ENCODE measurements at places on chromosomes 3 and 15.

DNA sequence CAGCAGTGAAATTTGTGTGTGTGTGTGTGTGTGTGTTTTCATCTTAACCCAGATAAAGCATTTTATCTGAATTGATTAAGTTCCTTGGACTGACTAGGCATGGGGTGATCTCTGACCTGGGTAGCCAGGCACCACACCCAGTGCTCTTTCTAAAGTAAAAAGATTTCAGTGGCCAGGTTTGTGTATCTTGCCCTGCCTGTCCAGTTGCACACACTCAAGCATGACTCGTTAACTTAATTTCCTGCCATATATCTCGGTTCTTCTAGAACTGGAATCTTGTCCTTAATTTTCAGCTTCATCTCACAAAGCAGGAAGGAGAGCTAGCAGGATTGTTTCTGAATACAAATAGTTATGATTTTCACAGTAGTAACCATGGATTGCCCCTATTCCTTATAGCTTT, 17.0 kb downstream of the TM4SF18 start:
- no peak for DNase-seq

DNA sequence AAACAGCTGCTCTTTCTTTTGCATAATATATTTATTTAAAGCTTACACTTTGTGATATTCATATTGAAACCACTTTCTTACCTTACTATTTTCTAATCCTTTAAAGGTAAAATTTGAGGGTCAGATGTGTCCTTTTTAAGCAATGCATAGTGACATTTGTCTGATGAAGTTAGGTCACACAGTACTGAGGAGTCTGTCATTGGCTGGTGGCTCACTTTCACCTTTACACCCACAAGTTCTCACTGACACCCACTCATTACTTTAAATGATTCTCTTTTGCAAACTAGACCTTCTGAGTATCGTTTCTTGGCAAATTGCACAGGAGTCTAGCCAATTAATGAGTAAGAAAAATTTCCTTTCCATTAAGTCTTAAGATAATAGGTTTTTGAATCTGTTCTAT, 758.3 kb upstream of the ARPP21 start:
- no peak for DNase-seq

DNA sequence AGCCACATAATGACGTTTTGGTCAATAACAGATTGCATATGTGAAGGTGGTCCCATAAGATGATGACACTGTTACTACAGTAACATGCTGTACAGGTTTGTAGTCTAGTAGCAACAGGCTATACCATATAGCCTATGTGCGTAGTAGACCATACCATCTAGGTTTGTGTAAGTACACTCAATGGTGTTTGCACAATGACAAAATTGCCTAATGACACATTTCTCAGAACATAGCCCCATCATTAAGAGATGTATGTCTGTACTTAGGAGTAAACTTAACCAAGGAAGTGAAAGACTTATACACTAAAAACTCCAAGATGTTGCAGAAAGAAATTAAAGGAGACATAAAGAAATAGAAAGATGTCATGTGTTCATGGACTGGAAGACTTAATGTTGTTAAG, 66.2 kb downstream of the RPLP1 start:
- no peak for DNase-seq

GRCh38 chr3:173711619-173712018, 314.1 kb downstream of the NLGN1 start:
- no peak for DNase-seq

DNA sequence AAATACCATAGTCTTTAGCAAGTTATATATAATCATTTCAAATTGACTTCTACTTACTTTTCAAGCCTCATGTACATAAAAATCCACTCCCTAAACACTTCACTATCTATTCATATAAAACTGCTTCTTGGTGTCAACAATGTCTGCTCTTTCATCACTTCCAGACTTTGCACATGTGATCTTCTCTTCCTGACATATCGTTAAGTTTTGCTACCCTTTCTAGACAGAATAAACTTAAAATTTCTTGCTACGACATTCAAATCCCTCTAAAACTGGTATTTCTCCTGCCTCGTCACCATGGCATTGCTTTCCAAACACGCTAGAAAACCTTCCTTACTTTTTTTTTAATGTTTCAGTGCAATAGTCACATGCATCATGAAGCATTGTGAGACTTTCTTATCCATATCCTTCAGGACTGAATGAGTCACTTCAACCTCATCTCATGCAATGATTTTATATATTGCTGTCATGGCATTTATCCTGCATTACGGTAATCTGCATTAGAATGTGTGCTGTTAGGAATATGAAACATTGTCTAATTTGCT, 122.8 kb downstream of the GMNC start:
- DNase-seq: no peak

All from cortex of kidney (tissue), 1 donor.